ENCODE measurements at places on chromosomes 2 and 18.

GRCh38 chr2:121539750-121540469, 9.2 kb downstream of the RNU4ATAC start:
- DNase-seq = no peak

GRCh38 chr2:180621366-180621765, 359.0 kb upstream of the UBE2E3 start:
- DNase-seq = no peak

DNA sequence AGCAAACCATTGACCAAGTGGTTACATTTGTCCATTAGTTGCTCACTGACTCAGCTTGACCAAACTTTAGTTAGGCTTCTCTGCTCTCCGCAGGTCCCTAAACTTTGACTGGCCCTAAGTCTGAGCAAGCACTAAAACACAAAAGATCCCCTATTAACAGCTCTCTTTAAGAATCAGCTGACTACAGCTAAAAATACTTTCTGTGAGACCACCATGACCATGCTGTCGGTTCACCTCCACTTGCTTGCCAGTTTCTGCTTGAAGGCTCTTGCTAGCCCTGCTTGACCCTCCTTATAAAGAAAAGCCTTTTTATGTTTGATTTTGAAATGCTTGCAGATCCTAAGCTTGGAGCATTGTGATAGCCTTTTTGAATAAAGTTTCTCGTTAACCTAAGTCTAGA, 40.4 kb upstream of the RIT2 start:
- DNase-seq = no peak

- DNase-seq = no peak
These were observed 61.2 kb downstream of the DIS3L2 start for GRCh38 chr2:232022718-232023117.

GRCh38 chr2:178070824-178071223, 1.8 kb downstream of the PDE11A start:
- no peak for DNase-seq

- DNase-seq = peak; percentile 83
These were observed 104.9 kb downstream of the ANKRD44 start for GRCh38 chr2:197205585-197206215.

DNA sequence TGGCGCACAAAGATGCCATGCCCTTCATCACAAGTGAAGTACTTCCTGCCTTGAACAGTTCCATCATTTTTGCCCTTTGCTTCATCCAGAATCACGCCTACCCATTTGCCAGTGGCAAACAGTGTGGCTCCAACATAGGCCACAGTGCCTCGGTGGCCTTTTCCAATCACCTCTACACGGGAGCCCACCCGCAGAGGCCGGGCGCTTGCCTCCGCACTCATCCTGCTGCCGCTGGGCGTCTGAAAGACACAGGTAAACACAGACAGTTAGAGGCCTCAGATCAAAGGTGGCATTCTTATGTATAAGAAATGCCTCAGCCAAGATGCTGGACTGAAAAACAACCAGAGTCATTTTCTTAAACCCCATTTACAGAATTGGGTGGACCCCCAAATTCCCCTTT, 2.1 kb downstream of the DCTN1 start:
- DNase-seq = no peak

- DNase-seq = no peak
These were observed 31.9 kb upstream of the RPIA start for GRCh38 chr2:88659538-88659915.

- DNase-seq = no peak
These were observed 76.9 kb downstream of the KLF7 start for GRCh38 chr2:207088839-207089238.

GRCh38 chr18:1599196-1599595, 694.5 kb downstream of the ADCYAP1 start:
- DNase-seq = no peak
